ENCODE measurements at places on chromosomes 4 and X. TPM values are rescaled to one million over a fixed set of nuclear protein-coding genes. Genes with fewer than 3 reads are reported as not detected.

Gene POLN
- 0.81 TPM for total RNA-seq

Gene TNIP2
- 10.5 TPM for total RNA-seq

Gene MAGEA12
- total RNA-seq: not detected

Gene LIMCH1
- 52.4 TPM for total RNA-seq

Gene FGFR3
- total RNA-seq: 47.7 TPM

Gene PLS3
- total RNA-seq: 114 TPM

- no peak for ATAC-seq
Measured at GRCh38 chr4:186724864-186725468, 1.3 kb upstream of the FAT1 start.

DNA sequence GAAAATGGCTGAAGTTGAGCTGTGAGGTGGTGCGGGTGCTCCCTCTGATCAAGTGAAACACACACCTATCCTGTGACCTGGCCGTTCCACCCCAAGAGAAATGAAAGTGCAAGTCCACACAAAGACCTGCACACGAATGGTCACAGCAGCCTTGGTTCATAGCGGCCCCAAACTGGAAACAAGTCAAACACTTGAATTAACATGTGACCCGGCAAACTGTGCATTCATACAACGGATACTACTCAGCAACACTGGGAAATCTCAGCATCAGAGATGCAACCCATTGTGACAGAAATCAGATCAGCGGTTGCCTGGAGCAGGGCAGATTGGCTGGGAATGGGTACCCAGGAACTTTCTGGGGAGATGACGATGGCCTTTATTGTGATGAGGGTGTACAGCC is 7.6 kb downstream of the G6PD start:
- ATAC-seq: no peak

GRCh38 chr4:88865466-88865865 is 167.8 kb upstream of the NAP1L5 start:
- no peak for ATAC-seq

DNA sequence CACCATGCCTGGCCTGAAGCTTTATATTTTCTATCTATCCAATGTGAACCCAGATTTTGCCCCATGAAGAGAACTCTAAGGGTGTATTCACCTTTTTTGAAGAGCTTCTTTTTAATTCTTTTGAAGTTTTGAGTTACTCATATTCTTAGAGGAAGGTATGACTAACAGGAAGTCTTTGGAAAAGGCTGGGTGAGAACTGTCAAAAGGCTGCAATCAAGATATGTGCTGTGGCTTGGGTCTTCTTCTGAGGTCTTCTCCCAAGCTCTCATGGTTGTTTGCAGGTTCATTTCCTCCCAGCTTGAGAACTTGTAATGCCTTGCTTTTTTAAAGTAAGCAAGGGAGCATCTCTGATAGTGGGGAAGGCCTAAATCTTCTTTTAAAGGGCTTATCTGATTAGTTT is 3.1 kb upstream of the C4orf17 start:
- ATAC-seq: no peak

GRCh38 chr4:112876316-112876715 is 173.1 kb upstream of the ANK2 start:
- ATAC-seq: no peak

DNA sequence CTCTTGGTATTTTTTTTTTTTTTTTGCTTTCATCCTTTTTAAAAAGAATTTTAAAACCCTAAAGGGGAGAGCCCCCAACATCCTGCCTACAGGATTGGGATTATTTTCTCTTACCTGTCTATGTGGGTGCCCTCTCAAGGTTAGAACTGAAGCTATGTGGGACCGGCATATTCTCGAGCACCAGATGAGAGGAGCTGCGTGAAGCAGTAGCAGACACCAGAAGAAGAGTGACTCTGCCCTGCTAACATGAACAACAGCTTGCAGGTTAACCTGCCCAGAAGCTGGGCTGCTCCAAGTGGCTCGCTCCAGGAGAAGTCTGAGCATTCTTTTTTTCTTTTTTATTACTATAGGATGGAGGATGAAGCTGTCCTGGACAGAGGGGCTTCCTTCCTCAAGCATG is 102.6 kb upstream of the SLC4A4 start:
- ATAC-seq: no peak

- ATAC-seq: no peak
Measured at GRCh38 chrX:31130457-31131220, 58.8 kb upstream of the FTHL17 start.

DNA sequence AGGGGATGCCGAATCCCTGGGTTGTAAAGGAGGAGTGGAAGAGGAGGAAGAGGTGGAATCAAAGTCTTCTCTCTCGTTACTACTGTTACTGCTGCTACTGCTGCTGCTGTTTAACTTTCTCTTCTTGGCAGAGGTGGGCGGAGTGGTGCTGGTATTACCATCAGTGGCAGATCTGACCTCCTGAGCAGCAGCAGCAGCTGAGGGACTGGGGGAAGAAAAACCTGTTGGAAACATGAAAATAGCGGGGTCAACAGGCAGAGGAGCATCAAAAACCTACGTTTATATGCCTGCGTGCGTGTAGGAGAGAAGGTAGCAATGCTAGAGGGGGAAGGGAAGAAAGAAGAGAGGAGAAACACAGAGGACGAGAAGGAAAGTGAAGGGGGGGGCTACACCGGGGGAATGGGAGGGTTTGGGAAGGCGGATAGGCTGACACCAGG is 339 bp downstream of the CUL4B start:
- ATAC-seq: peak; percentile 4

DNA sequence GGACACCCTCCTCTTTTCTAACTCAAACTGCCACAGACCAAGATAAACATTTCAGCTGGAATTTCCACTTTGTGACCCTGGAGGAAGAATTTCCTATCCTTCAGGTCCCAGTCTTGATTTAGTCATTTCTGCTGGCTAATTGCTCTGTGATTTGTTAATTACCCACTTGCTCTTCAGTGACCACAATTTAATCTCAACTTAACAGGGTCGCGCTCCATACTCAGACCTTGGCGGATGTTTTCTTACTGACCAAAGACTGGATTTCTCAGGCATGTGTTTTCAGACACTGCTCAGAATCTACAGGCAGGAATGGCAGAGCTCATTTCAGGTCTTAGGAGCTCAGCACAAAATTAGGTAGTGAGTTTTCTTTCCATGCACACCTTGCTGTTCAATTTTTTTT is 188.9 kb downstream of the ASMT start:
- no peak for ATAC-seq

DNA sequence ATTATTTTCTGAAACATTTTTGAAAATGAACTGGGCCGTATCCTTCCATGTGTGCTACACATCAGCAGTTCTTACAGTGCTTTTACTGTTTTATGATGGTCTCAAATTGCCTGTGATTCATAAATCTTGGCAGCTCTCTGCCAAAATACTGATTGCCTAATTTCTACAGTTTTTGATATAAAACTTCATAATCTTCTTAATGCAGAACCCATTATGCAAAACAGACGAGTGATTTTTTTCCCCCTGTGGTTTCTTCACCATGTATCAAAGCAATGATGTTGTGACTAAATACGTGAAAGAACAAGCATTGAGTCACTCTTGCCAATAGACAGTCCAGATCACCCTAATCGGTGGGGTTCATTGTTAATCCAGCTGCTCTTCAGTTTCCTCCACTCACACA is 156.4 kb upstream of the WDR1 start:
- ATAC-seq: no peak

DNA sequence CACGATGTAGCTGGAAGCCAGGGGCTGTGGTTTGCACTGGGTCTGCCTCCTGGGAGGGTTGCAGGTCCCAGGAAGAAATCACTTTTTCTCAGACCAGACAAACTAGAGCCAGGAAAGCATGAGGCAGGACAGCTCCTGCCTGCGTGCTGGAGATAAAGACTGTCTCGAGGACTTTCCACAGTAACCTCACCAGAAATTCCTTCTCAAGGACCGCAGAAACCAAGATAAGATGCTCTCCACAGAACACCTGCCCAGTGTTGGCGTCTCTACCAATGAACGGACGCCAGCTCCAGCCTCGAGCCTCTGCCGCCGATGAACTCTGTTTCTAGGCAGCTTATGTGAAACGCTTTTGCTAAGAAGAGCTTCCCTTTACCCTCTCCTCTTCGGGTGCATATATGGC is 76.9 kb upstream of the AFAP1 start:
- no peak for ATAC-seq

GRCh38 chrX:97074400-97074799 is 190.7 kb downstream of the RPA4 start:
- ATAC-seq: no peak

DNA sequence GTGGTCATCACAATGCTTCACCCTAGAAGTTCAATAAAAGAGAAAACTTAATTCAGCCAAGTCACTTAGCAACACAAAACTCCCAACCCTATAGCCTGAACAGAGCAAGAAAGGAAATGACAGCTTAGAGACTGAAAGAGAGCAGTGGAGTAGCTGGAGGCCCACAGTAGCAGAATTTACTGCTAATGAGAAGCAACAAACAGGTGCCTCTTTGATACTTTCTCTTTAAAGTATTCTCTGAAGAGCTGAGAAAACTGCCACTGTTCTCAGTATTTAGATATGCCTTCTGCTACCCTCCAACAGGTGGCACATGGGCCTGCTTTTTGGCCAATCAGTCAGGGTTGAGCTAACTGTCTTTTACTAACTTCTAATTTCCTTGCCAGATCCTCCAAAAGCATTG is 240.0 kb downstream of the GPC3 start:
- peak; percentile 69 for ATAC-seq

DNA sequence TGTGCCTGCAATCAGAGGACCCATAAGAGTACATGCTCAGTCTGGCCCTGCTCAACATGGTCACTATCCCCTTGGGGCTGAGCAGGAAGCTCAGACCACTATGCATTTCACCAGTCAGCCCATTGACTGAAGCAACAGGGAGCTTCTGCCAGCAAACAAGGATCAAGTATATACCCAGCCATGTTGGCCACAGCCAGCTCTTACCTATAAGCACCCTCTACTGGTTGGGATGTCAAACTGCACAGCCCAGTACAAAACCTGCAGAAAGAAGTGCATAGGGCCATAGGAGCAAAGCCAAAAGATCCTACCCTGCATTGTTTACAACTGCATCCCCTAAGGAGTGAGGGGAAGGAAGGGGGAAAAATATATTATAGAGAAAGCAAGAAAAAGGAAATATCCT is 214.4 kb upstream of the CPEB2 start:
- ATAC-seq: peak; percentile 47

DNA sequence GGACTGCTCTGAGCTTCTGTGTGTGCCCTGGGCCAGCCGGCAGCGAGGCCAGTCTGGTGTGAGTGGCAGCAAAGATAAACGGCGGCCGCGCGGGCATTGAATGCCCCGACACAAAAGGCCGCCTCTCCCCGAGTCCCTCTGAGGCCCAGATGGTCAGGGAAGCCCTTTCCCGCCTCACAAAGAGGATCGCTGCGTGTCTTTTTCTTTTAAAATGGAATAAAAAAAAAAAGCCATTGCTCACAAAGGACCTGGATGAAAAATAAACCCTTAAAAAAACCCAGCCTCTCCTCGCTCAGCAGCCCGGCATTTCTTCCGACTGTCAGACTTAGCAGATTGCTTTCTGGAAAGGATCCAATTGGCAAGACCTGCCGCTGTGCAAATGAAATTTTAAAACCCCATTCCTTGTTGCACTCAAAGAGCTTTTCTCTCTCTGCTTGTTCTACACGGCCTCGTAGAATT is 578.7 kb downstream of the BCOR start:
- peak; percentile 76 for ATAC-seq

GRCh38 chr4:188930822-188931221 is 791.6 kb downstream of the TRIML1 start:
- no peak for ATAC-seq

DNA sequence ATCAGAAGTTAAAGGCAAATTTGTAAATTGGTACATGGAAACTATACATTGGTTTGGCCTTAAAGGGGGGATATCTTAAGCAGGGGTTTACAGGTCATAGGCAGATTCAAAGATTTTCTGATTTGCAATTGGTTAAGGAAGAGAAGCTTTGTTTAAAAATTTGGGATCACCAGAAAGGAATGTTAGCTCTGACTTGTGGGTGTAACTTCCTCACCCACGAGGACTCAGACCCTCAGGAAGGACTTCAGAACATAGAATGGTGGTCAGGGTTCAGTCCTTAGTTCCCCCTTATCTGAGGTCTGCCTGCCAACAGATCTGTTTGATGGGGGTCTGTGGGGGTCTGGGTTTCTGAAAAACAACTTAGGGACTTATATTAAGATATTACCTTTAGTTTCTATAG is 427.4 kb upstream of the DIPK2B start:
- ATAC-seq: no peak

DNA sequence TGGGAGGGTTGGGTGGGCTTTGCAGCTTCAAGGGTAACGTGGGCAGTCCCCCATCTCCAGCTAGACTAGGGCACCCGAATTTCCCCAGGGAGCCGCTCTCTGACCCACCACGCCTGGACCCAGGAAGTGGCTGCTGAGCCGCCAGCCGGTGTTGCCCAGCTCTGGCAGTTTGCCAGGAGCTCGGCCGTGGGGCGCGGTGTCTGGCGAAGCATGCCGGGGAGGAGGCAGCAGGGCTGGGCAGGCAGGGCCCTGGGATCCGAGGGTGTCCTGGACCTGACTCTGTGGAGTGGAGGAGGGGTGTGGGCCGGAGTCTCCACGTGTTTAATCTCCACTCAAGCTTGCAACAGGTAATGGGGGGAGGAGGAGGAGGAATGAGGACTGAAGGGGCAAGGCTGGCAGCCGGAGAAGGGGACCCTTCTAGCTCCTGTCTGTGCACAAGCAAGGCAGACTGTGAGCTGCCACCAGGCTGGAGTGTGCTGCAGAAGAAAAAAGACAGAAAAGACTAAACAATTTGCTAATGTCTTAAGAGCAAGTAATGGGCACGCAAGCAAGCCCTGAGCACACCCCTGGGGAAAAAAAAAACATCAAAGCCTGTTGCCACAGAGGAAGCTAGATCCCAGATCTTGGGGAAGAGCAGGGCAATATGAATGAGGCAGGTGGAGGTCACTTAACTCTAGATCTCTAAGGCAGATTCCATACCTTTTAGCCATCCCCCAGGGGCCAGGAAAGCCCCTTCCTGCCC is 2.4 kb downstream of the LONRF3 start:
- peak; percentile 19 for ATAC-seq

GRCh38 chrX:100090931-100091330 is 319.1 kb downstream of the PCDH19 start:
- ATAC-seq: no peak

DNA sequence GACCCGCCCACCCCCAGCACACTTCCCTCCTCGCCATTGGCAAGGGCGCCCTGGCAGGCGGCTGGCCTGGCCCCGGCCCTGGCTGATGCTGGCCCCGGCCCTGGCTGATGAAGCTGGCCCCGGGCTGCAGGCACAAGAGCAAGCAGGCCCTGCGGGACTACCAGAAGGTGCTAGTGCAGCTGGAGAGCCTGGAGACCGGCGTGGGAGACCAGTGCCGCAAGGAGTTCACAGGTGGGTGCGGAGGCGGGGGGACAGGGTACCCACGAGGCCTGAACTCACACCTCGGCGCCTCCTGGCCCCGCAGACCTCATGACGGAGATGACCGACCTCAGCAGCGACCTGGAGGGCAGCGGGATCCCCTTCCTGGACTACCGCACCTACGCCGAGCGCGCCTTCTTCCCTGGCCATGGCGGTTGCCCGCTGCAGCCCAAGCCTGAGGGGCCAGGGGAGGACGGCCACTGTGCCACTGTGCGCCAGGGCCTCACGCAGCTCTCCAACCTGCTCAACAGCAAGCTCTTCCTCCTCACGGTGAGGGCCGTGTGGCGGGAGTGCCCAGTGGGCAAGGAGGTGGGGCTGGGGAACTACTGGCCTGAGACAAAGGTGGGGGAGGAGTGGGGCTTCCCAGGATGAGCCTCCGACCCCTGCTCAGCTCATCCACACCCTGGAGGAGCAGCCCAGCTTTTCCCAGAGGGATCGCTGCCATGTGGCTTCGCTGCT is 6.1 kb upstream of the SRPK3 start:
- peak; percentile 8 for ATAC-seq

- peak; percentile 61 for ATAC-seq
Measured at GRCh38 chr4:82069883-82070638, 303.7 kb downstream of the HNRNPD start.

All from motor neuron (in vitro differentiated cells).